Fibroblast of mammary gland (primary cell): ENCODE measurements at places on chromosomes 2 and 18.

DNA sequence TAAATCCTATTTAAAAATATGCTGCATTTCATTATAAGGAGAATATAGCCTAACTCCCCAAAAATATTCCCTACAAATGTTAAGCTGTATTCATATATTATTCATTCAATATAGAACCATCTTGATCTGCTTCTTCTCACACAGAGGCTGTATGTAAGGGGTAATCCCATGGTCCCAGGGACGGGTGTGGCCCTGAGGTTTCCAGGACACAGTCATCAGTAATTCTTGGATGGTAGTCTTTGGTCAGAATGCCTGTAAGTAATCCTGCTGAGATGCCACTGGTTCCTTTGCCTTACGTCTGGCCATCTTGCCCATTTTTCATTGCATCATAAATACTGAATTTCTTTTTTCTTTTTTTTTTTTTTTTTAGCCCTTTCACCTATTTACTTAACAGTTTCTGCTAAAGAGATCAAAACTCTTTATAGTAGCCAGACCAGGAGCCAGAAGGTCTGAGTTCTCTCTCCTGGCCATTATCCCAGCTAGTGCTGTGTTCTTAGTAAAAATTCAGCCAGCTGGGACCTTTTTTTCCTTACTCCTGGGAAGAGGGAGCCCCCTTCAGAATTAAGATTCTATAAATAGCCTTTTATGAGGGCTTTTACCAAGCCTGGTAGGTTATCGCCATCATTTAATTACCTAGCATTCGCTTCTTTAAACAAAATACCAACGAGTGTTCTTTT, 134.9 kb downstream of the SOX11 start:
- DNase-seq = no peak

GRCh38 chr2:171087547-171087946, 73.1 kb downstream of the TLK1 start:
- no peak for DNase-seq

- DNase-seq = no peak
These were observed 77.6 kb upstream of the ODC1 start for GRCh38 chr2:10525573-10526265.

DNA sequence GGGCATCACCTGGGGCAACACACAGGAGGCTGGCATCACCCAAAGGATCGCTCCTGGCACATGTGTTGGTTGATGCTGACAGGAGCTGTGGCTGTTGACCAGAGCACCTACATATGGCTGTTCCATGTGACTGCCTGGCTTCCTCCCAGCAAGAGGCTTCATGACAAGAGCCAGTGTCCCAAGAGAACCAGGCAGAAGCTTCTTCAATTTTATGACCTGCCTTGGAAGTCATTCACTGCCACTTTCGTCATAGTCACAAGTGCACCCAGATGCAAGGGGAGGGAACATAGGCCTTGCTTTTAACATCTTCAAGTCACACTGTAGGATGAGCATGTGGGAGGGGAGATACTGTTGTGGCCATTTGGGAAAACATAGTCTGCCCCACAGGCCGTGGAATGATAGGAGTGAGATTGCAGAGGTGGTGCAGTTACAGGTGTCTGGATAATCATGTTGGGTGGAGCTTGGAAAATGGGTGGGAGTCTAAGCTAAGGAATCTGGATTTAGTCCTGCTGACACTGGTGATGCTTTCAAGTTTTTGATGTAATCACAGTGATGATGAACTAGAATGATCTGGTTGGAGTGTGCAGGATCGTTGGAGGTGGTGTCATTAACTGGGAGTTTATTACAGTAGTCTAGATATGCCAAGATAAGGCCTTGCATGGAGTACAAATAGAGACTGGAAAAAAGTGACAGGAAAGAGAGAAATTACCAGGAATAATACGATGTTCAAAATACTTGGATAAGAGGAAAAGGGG, 107.0 kb downstream of the RAPGEF4 start:
- DNase-seq = no peak

GRCh38 chr18:31203096-31203793, 40.6 kb upstream of the DSC1 start:
- no peak for DNase-seq

DNA sequence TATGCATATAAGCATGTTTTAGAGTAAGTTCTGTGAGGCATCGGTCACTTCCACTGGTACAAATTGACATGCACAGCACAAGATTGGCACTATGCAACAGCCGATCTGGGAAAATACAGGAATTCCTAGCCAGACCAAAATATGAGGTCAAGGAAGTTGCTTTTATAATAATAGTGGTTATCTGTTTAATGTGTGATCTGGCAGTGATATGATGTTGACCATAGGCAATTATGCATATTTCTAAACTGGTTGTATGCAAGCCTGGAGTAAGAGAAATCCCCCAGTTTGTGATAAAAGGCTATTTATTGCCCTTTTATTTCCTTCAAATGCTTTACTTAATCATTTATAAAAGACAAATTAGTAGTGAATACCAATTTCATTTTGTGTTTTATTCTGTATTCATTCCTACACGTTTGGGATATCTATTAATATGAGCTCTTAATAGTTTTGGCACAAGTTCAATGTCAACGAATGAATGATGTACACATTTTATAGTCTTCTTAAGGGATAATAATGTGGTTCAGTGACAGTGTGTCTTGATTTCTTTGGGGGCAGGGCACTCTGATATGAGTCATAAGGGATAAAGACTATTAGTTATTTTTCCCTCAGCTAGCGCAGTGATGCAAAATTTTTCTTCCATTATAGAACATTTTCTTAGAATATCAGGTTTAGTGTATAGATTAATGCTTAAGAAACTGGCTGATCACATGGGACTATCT, 34.7 kb upstream of the ZEB2 start:
- peak; percentile 27 for DNase-seq

DNA sequence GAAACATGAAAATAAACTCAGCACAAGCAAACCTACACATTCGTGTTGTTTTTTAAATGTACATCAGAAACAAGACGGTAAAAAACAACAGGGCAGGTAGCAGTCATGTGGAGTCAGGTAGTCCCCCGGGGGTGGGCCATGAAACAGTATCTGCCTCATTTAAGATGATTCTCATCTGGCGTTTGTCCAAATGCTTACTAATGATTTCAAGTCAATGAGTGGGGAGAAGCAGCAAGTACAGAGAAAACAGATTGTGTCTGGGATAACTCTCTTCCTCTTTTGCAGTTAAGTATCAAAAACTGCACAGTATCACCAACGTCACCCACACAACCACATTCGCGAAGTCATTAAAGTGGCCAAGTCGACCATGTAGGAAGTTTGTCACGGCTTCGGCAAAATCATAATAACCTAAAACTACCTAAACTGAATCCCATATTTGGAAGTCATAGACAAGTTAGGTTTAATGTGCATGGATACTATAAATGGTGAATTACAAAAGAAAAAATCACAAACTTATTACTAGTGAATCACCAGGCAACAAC, 1.3 kb downstream of the LAPTM4A start:
- peak; percentile 92 for DNase-seq

GRCh38 chr2:12304564-12305171, 412.1 kb upstream of the TRIB2 start:
- peak; percentile 94 for DNase-seq

GRCh38 chr18:23879126-23879525, 135.4 kb upstream of the TTC39C start:
- no peak for DNase-seq

- DNase-seq = no peak
These were observed 19.2 kb upstream of the AP1S3 start for GRCh38 chr2:223856584-223856983.

GRCh38 chr2:6835467-6835866, 30.2 kb downstream of the CMPK2 start:
- DNase-seq = no peak

- DNase-seq = no peak
These were observed 271.4 kb downstream of the GALNT13 start for GRCh38 chr2:154143105-154143504.

DNA sequence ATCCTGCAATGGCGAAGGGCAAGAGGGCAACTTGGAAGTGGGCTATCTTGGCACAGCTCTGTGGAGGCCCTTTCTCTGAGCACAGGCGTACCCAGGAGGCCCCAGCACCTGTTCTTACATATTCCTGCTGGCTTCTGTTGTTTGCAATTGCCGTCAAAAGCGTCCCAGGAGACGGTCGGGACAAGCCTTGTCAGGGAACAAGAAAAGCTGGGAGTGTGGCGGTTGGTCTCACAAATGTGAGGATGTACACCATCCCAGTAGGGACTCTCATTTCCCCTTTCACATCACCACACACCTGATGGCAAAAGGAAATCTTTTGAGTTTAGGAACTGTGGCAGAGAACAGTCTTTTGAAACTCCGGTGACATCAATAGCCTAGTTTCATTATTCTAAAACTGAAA, 94.7 kb upstream of the EFEMP1 start:
- no peak for DNase-seq
